AG04450 (cell line): ENCODE measurements at places on chromosomes 4 and X.

DNA sequence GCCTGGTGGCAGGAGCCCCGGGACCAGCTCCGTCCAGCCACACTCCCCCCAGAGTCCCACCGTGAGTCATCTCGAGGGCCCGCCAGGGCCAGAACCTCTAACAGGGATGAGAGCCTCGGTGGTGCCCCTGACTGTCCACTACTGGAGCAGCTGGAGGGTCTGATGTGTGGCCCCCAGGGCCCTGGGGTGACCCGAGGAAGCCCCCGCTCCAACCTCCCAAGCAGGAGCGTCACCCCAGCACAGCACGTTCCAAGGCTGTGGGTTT lies 135.9 kb upstream of the NKX1-1 start:
- DNase-seq: no peak

DNA sequence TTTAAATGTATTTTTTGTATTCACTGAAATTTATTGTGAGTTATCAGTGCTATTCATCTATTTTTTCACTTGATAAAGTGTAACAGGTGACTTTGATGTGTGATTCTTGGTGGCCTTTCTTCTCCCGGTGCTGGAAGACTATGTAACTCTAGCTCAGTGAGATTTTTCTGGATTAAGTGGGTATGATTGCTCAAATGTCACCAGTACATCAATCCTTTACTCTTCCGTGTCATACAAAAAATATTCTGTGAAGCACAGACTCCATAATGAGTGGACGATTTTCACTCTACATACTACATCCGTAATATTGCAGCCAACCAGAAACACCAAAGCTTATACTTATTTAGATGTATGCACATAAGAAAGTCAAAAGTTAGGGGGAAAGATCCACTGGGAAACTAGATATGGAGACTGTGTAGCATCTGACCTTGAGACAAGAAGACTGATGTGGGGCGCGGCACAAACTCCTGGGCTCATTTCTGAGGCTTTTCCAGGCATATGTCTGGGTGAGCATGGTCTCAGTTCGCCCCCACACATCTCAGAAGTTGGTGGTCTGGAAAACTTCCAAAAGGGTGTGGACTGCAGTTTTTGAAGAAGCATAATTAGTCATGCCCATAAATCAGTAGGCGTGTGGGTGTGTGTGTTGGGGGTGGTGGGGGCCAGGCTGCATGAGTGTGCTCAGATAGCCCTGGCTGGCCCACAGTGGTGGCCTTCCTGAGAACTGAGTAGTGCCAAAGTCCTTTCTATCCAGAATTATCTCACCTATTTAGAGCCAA lies 53.9 kb upstream of the TENM3 start:
- DNase-seq: peak; percentile 73

- DNase-seq: peak; percentile 38
These were observed 56.9 kb upstream of the TADA2B start for GRCh38 chr4:6986072-6986780.

GRCh38 chr4:153514001-153514526 lies 47.9 kb downstream of the TMEM131L start:
- DNase-seq: no peak

DNA sequence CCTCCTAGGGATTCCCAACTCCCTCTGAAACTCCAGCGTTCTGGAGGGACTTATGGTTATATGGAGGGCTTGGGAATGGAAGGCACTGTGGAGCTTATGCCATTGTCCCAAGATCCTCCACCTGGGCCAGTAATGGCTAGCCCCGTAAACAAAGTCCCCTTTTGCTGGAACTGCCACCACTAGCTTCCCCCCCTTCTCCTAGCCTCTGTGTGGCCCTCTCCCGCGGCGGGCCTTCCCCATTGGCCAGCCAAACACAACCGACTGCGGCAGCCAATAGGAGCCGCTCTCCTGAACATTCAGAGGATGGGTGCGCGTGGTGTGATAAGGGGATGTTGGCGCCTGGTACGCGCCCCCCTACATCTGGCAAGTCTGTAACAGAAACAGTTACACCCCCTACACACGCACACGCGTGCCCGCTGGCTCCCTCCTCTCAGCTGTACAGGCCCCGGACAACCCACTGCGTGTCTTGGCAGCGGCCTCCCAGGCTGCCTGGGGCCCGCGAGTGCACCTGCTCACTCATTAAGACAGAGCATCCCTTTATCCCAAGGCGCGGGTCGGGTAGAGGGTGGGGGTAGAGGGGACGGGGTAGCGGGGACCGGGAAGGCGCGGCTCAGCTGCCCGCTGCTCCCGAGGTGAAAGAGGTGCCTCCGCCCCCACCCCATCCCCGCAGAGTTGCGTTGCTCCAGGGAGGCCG lies 863 bp upstream of the RAB33A start:
- DNase-seq: no peak

GRCh38 chrX:72095370-72095769 lies 36.3 kb downstream of the RTL5 start:
- no peak for DNase-seq

GRCh38 chrX:11100281-11101035 lies 10.7 kb upstream of the HCCS start:
- DNase-seq: peak; percentile 52

DNA sequence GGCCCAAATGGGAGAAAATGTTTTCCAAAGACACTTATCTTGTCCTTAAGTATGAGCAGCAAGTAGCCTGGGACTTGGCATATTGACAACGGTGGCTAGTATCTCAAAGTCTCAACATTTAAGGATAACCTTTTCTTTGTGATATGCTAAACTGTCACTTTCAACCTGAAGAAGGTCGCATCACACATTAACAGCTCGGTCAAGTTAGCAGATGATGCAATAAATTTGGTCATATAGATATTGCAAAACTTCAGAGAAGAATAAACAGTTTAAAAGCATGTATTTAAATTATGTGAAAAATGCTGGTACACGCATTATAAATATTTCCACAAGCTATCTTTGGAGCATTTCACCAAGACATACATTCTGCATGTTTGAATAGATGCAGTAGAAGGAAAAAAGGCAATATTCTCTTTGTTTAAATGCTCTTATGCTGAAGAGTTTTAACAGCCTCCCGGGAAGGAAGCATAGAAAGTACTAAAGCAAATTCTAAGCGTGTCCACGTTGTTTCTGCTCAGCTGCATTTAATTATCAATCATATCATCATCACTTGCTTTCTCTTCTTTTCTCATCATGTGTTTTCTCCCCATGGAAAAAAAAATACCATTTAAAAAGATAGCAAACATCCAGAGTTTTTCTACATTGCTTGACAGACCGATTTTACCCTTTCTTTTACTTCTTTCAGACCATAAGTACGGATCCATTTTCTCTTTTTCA lies 24.2 kb downstream of the ARHGAP6 start:
- DNase-seq: no peak
